ENCODE measurements at places on chromosomes 1 and 21.
A peak's percentile ranks its signal among the peaks of the same experiment; 100 is the strongest.

DNA sequence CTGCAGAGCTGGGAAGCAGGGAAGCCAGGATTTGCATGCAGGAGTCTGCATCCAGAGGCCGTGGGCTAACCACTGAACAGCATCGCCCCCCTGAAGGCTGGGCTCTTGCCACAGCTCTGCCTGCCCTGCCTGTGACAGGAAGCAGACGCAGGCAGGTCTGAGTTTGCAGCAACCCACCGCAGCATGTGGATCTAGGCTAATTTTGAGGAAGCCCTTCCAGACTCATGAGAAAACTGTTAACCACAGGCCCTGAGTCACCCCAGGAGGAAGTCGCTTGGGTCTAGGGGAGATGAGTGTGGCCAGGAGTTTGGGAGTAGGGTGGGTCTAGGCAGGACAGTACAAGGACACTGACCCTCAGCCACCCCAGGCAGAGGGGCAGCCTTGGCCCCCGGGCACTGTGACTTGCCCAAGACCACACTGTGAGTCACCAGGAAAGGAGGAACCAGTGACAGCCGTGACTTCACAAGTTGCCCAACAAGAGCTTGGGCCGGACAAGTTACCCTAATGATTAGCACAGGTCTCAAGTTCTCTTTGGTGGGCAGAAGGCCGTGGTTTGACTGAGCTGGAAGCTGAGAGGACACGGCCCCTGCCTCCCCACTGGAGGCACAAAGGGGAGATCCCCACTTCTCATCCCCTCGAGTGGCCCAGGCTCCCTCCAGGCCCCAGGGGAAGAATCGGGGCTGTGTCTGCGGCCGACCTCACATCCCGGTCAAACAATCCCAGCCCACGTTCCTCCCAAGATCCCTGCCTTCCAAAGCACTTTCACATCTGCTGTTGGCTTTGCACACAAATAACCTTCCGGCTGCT, 826 bp downstream of the LAPTM5 start:
- DNase-seq = peak; percentile 57

DNA sequence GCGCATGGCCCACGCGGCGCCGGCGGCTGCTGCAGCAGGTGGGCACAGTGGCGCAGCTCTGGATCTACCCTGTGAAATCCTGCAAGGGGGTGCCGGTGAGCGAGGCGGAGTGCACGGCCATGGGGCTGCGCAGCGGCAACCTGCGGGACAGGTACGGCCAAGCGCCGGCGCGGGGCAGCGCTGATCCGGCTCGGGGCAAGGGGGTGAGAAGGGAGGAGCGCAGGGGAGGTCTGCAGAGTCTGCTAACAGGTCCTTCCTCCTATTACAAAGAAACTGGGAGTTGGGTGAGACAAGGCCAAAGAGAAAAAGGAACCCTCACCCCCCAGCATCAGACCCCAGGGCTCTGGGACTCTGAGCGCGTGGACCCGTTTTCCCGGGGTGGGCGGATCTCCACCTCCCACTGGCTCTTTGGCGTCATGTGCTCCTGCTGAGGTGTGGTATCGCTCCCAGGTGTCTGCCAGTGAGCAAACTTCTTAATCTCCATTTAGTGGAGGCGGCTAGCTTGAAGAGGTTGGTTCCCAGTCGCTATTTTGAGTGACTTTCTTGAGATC, 431 bp downstream of the MTARC1 start:
- no peak for DNase-seq

- peak; percentile 73 for DNase-seq
Observed at GRCh38 chr1:180560868-180561600, 2.3 kb downstream of the OVAAL start.

GRCh38 chr21:17359781-17360180, 153.1 kb upstream of the CXADR start:
- DNase-seq = no peak

DNA sequence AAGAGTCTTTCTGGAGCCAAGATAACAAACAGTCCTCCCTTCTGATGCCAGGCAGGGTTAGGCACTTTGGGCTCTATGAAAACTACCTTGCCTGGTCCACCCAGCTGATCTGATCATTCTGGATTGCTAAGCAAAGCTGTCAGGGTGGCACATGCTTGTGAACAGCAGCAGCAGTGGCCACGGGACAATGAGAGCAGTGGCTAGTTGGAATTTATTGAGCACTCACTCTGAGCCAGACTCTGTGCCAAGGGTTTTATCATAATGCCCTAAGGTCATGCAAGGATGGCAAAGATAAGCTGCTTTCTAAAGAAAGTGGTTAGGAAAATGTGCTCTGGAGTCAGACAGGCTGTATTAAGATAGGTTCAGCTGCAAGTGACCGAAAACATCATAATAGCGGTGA, 390.4 kb upstream of the VAMP3 start:
- no peak for DNase-seq

GRCh38 chr1:41738475-41738874, 180.2 kb downstream of the HIVEP3 start:
- no peak for DNase-seq
